ENCODE measurements at places on chromosomes 7 and 10. TPM values are rescaled to one million over a fixed set of nuclear protein-coding genes. Genes with fewer than 3 reads are reported as not detected.

The PAX4 gene
- total RNA-seq, result not detected

The PTF1A gene
- total RNA-seq, result not detected

The TMEM72 gene
- total RNA-seq, result not detected

The NKX1-2 gene
- not detected for total RNA-seq

The RAMP3 gene
- 0.76 TPM for total RNA-seq

The CRYGN gene
- total RNA-seq, result not detected

The CLRN3 gene
- total RNA-seq, result not detected

The MBLAC1 gene
- total RNA-seq, result 4.0 TPM

DNA sequence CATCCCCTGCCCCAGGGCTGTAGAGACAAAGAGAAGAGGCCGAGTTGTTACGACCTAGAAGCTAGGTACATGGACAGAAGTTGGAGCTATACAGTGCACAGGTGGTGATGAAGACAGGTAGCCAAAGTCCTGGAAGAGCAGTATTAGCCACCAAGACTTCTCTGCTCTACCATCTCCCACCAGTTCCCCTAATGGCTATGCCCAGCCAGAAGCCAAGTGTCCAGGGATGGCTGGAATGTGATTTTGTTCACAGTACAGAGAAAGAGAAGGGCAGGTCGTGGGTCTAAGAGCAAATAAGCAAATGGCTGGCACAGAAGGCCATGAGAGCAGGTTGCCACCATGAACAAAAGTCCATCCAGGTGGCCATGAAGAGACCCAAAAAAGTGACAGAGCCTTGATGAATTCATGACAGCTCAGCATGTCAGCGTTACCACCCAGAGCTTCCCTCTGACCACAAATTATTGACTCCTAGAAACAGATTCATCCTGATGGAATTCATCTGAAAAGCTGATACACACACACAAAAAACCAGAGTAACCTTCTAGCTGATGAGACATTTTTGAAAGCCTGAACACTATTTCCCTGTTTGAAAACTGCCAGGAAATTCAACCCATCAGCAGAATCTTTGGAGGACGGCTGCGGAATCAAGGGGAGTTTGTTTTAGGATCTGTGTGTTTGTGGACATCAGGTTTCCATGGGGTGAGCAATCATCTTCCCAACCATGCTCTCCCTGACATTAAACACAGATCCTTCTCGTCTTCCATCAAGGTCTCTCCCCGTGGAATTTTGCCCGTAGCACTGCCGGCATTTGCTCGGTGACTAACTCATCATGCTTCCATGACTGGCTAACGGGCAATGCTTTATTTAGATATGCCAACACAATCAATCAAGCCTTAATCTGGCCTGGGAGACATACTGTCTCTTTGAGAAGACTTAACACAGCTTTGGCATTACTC is 906.7 kb upstream of the AUTS2 start:
- H3K36me3 ChIP-seq, result no peaks in the 10 kb centered on the region
- H3K4me3 ChIP-seq, result no peak overlapping the region
- no peak overlapping the region for H3K27ac ChIP-seq
- DNase-seq, result no peak
- no peaks in the 10 kb centered on the region for H3K27me3 ChIP-seq

GRCh38 chr10:23067939-23068775 is 27.2 kb upstream of the MSRB2 start:
- DNase-seq, result peak; percentile 50
- no peak overlapping the region for H3K4me3 ChIP-seq
- H3K36me3 ChIP-seq, result no peaks in the 10 kb centered on the region

GRCh38 chr10:132062641-132063390 is 2.9 kb upstream of the JAKMIP3 start:
- H3K27ac ChIP-seq, result no peak overlapping the region
- peaks cover 13% of the 10 kb centered on the region for H3K4me1 ChIP-seq
- H3K27me3 ChIP-seq, result peaks cover 50% of the 10 kb centered on the region
- no peaks in the 10 kb centered on the region for H3K36me3 ChIP-seq
- no peak overlapping the region for H3K4me3 ChIP-seq
- no peak for DNase-seq

DNA sequence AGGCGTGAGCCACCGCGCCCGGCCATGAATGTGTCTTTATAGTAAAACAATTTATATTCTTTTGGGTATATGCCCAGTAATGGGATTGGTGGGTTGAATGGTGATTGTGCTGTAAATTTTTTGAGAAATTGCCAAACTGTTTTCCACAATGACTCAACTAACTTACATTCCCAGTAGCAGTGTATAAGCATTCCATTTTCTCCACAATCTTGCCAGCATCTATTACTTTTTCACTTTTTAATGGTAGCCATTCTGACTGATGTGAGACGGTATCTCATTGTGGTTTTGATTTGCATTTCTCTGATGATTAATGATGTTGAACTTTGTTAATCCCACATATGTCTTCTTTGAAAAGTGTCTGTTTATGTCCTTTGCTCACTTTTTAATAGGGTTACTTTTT is 1187.9 kb downstream of the XPNPEP1 start:
- H3K4me3 ChIP-seq, result no peak overlapping the region
- H3K4me1 ChIP-seq, result no peaks in the 10 kb centered on the region
- H3K27ac ChIP-seq, result no peak overlapping the region
- H3K27me3 ChIP-seq, result no peaks in the 10 kb centered on the region
- H3K36me3 ChIP-seq, result no peaks in the 10 kb centered on the region

DNA sequence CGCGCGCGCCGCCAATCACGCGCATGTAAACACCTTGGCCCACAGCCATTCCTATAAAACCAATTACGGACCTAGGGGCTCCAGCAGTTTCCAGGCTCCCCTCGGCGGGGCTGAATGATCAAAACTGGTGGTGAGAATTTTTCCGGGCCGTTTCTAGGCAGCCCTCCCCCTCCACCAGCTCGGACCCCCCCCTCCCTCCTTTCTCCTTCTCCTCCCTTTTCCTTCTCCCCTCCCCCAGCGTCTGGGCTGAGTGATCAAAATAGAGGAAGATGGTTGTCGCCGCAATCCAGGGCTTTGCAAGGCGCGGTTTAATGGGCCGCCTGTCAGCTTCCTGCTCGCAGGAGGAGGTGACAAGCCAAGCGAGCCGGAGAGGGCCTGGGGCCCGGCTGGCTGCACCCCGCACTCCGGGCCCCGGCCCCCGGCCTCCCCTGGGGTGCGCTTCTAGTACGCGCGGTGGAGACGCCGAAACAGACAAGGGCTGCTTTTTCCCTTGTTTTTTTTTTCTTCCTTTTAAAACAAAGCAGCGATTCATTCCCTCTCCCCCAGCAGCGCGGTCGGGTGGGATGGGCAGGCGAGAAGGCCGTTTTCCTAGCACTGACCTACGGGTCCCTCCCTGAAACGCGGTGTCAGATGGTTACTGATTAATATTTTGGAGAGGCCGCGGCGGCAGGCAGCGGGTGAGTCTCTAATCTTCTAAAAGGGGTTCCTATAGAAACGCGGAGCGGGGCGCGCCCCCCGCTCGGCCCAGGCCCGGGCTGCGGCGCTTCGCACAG is 528 bp upstream of the TNRC18 start:
- peak overlapping the region; percentile 88 for H3K4me3 ChIP-seq
- no peaks in the 10 kb centered on the region for H3K36me3 ChIP-seq

- no peak for DNase-seq
- no peak overlapping the region for H3K4me3 ChIP-seq
- H3K27ac ChIP-seq, result no peak overlapping the region
- no peaks in the 10 kb centered on the region for H3K4me1 ChIP-seq
- H3K36me3 ChIP-seq, result peaks cover 4% of the 10 kb centered on the region
These were observed 5.2 kb downstream of the GHRHR start for GRCh38 chr7:30968747-30969603.

DNA sequence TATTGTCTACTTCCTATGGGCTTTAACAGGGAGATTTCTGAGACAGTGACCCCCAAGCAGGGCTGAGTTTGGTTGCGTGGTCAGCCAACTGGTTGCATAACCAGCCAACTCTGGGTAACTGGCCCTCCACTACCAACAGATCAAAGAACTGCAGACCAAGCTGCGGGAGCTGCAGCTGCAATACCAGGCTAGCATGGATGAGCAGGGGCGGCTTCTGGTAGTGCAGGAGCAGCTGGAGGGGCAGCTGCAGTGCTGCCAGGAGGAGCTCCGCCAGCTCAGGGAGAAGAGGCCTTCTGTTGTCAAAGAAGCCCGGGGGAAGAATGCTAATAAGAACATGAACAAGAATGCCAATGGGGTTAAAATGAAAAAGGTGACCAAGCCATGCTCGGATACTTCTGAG is 15.7 kb upstream of the FLNC start:
- no peak overlapping the region for H3K27ac ChIP-seq
- DNase-seq, result no peak
- no peaks in the 10 kb centered on the region for H3K36me3 ChIP-seq
- peaks cover 17% of the 10 kb centered on the region for H3K27me3 ChIP-seq
- H3K4me3 ChIP-seq, result no peak overlapping the region
- H3K4me1 ChIP-seq, result peaks cover 10% of the 10 kb centered on the region

GRCh38 chr7:47783456-47784223 is 164.6 kb downstream of the PKD1L1 start:
- no peaks in the 10 kb centered on the region for H3K4me1 ChIP-seq
- H3K4me3 ChIP-seq, result no peak overlapping the region
- DNase-seq, result no peak
- H3K27ac ChIP-seq, result no peak overlapping the region

DNA sequence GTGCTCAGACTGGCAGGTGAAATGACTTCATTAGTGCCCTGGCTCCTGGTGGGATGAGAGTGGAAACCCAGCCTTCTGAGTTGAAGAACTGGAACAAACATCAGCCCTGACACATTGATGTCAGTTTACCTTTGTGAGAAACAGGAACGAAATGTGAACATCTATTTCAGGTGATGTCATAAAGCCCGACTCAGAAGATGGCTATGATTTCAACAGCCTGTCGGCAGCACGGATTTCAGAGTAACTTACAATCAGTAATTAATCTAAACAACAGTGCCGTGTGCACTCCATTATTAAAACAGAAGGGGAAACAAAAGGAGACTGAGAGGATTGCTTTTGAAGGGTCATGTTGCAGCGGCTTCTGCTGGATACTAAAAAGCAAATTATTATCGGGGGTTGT is 243.2 kb downstream of the FRMD4A start:
- no peak overlapping the region for H3K27ac ChIP-seq
- H3K27me3 ChIP-seq, result peaks cover 16% of the 10 kb centered on the region
- peaks cover 4% of the 10 kb centered on the region for H3K36me3 ChIP-seq
- H3K4me1 ChIP-seq, result peaks cover 3% of the 10 kb centered on the region
- DNase-seq, result no peak
- H3K4me3 ChIP-seq, result no peak overlapping the region

DNA sequence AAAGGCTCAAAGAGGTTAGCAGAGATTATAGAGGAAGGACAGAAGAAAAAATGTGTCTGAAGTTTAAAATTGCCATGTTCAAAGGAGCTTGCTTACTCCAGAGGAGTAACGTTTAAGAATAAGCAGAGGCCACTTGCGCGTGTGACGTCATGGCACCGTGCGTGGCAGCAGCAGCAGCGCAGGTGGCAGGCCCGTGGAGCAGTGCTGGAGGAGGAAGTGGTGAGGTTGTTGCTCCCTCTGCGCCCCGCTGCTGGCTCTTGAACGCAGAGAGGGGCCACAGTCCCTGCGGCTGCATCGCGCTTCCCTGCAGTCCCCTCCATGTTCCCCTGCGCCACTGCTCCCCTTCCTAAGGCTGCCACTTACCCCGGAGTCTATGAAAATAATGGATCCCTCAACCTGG is 37.5 kb downstream of the GDI2 start:
- peak overlapping the region; percentile 77 for H3K4me3 ChIP-seq
- H3K36me3 ChIP-seq, result peaks cover 9% of the 10 kb centered on the region
- peak; percentile 71 for DNase-seq
- H3K27me3 ChIP-seq, result no peaks in the 10 kb centered on the region

GRCh38 chr7:117183729-117184128 is 139.1 kb downstream of the WNT2 start:
- H3K4me3 ChIP-seq, result no peak overlapping the region
- H3K27ac ChIP-seq, result no peak overlapping the region
- H3K4me1 ChIP-seq, result no peaks in the 10 kb centered on the region
- H3K36me3 ChIP-seq, result no peaks in the 10 kb centered on the region
- no peak for DNase-seq

DNA sequence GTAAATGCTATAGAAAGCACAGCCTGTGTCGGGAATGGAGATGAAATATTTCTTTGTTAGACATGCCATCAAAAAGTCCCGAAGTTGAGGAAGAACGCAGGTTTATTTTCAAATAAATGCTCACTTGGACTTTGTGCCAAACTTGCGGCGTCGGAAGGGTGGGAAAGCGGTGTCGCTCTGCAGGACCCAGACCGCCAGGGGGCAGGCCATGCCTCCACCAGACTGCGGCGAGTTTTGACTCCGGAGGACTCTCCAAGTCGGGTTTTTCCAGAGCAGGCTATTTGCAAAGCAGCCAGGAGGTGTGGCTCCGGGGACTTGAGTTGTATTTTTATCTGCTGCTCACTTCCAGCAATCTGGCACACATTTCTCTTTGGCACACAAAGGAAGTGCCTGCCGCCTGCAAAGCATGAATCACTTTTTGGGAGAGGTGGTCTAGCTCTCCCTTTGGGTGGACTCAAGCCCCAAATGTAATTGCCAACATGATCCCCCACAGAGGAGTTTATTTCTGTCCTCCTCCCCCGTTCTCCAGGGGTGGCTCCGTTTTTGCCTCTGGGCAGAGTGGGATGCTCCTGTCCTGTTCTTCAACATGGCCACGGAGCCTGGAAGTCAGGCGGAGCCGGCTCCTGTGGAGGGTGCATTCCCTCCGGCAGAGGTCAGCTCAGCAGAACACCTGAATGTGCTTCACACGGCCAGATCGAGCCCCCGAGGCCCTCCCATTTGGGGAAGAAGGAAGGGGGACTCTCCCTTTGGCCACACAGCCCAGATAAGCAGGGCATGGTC is 82.3 kb upstream of the GPR26 start:
- H3K4me3 ChIP-seq, result no peak overlapping the region
- peaks cover 3% of the 10 kb centered on the region for H3K4me1 ChIP-seq
- no peak overlapping the region for H3K27ac ChIP-seq
- no peak for DNase-seq

DNA sequence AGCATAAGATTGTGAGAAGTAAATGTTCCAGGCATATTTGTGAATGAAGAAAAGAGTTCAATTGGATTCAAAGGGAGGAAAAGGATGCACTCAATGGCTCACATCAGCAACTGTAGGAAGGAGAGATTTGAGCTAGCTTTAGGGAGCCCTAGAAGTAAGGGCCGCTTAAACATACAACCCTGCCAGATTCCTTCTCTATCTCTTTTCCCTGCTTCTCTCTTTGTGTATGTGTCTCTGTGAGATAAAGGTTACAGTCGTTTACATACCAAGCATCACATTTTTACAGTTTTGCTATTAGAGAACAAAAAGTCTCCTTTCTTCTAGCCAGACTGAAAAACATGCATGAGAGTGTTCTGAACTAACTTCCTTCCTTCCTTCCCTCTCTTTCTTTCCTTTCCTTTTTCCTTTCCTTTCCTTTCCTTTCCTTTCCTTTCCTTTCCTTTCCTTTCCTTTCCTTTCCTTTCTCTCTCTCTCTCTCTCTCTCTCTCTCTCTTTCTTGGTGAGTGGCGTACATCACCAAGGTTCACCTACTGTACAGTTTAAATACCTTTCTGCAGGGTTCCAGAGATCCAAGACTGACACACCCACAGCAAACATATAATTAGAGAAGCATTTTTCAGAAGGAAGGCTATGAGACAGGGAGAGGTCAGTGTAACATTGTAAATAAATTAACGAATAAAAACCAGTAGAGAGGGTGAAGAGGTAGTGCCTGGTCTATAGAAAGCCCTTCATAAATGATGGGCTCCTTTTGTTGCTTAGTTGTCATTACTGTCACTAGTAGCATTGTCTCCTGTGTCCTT is 240.4 kb downstream of the ARL4A start:
- no peak overlapping the region for H3K4me3 ChIP-seq
- peaks cover 35% of the 10 kb centered on the region for H3K27me3 ChIP-seq
- no peak overlapping the region for H3K27ac ChIP-seq
- DNase-seq, result no peak
- no peaks in the 10 kb centered on the region for H3K36me3 ChIP-seq

All from T-helper 17 cell (primary cell).